ENCODE measurements at places on chromosomes 4 and X.

DNA sequence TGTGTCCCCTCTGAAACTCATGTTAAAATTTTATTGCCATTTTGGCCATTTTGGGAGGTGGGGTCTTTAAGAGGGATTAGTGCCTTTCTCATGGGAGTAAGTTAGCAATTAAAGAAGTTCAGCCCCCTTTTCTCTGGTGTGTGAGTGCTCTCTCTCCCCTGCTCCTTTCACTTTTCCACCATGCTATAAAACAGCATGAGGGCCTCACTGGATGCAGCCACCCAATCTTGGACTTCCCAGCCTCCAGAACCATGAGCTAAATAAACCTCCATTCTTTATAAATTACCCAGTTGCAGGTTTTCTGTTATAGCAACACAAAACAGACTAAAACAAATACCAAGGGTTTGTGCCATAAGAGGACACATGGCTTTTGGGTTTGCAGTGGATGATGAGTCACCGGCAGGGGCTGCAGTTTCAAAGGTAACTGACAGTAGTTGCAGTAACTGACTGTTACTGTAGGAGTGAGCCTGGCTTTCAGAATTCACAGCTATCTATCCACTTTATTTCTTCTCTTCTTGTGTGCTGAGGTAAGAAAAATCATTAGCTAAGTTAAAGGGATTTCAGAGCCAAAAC lies 121.5 kb downstream of the PPEF1 start:
- DNase-seq: no peak

- DNase-seq: no peak
Measured at GRCh38 chr4:7191546-7192251, 639 bp upstream of the SORCS2 start.

DNA sequence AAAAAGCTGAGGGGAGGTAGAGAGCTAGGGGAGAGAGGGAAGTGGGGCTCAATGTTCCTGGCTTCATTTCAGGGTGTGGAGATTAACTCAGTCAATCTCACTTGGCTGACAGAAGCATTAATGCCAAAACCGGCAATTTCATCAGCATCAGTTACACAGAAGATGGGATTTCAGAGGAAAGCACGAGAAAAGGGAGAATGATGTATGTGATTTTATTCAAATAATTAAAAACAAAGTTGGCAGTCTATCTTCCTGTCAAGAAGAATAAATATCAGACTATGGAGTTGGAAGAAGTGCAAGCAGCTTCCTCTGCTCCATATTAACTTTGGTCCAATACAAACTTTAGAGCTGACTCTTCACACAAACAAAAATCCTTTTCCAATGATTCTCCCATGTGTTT lies 29.6 kb upstream of the HCCS start:
- DNase-seq: no peak

DNA sequence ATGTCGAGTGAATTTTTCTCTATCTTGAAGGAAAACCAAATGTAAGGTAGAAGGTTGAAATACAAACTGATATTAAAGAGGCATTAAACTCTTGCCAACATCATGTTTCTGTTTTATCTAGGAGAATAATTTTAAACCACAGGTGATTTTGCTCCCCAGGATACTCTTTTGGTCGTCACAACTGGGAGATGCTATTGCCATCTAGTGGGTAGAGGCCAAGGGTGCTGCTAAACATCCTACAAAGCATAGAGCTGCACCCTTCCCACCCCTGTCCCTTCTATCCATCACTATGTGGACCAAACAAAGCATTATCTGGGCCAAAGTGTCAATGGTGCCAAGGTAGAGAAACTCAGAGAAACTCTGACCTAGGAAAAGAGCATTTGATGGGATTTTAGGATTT lies 154.6 kb upstream of the MAGEB2 start:
- DNase-seq: peak; percentile 11

Measured in neuronal stem cell (in vitro differentiated cells).